A549 treated with AZD2906 at 1 μM for 4 hours (cell line): ENCODE measurements at places on chromosomes 12 and 14. TPM values are rescaled to one million over a fixed set of nuclear protein-coding genes. Genes with fewer than 3 reads are reported as not detected.

The C12orf50 gene
- total RNA-seq, result 0.14 TPM in 1 of 5 replicates, not detected in the others

The SLC17A8 gene
- 0.02 to 0.06 TPM in 2 of 5 replicates, not detected in the others for total RNA-seq

The CCDC59 gene
- total RNA-seq, result 46.2 to 68.6 TPM (median 50.2 TPM) in 5 replicates

The TMEM117 gene
- 1.3 to 2.2 TPM (median 1.7 TPM) in 5 replicates for total RNA-seq

The ALG10B gene
- total RNA-seq, result 4.1 to 5.9 TPM (median 5.5 TPM) in 5 replicates

The PLD4 gene
- total RNA-seq, result 0.05 to 0.15 TPM (median 0.09 TPM) in 5 replicates

The AQP6 gene
- total RNA-seq, result not detected in 5 replicates

The GPRC5D gene
- total RNA-seq, result 0.40 TPM in 1 of 5 replicates, not detected in the others

The GSC gene
- total RNA-seq, result 0.29 to 0.49 TPM (median 0.33 TPM) in 5 replicates

The XPOT gene
- total RNA-seq, result 37.9 to 44.6 TPM (median 40.2 TPM) in 5 replicates

The TPH2 gene
- total RNA-seq, result not detected in 5 replicates

The OSGEP gene
- total RNA-seq, result 23.5 to 26.9 TPM (median 24.8 TPM) in 5 replicates

The P2RX2 gene
- total RNA-seq, result not detected in 5 replicates

The OASL gene
- total RNA-seq, result 1.8 to 3.6 TPM (median 2.5 TPM) in 5 replicates

The CCDC60 gene
- not detected in 5 replicates for total RNA-seq

The ALX1 gene
- total RNA-seq, result 4.1 to 5.0 TPM (median 4.8 TPM) in 5 replicates

The DPY19L2 gene
- total RNA-seq, result 1.1 to 2.2 TPM (median 1.3 TPM) in 5 replicates

The FLRT2 gene
- total RNA-seq, result 2.7 to 3.0 TPM (median 2.8 TPM) in 5 replicates

The RFX4 gene
- total RNA-seq, result 0.06 to 0.18 TPM (median 0.08 TPM) in 3 of 5 replicates, not detected in the others

The TAS2R8 gene
- not detected in 5 replicates for total RNA-seq

The NYNRIN gene
- total RNA-seq, result 0.31 to 0.44 TPM (median 0.41 TPM) in 5 replicates

The GPR84 gene
- 0.05 to 0.11 TPM (median 0.08 TPM) in 3 of 5 replicates, not detected in the others for total RNA-seq

The NFE2 gene
- total RNA-seq, result 0.03 to 0.08 TPM (median 0.07 TPM) in 4 of 5 replicates, not detected in the other

The SIX6 gene
- not detected in 5 replicates for total RNA-seq

The TRPV4 gene
- 0.07 to 0.11 TPM (median 0.08 TPM) in 5 replicates for total RNA-seq

The COX6A1 gene
- total RNA-seq, result 674 to 853 TPM (median 841 TPM) in 5 replicates

The KRT74 gene
- total RNA-seq, result 0.02 to 0.03 TPM in 2 of 5 replicates, not detected in the others

The KRT86 gene
- 30.0 to 47.3 TPM (median 45.3 TPM) in 5 replicates for total RNA-seq

The KDM5A gene
- total RNA-seq, result 17.2 to 24.8 TPM (median 21.5 TPM) in 5 replicates

The SIX4 gene
- total RNA-seq, result 1.5 to 2.7 TPM (median 2.5 TPM) in 5 replicates

The PGAM5 gene
- 43.5 to 55.2 TPM (median 51.9 TPM) in 5 replicates for total RNA-seq

The DYRK2 gene
- 7.6 to 11.9 TPM (median 11.2 TPM) in 5 replicates for total RNA-seq

The GATC gene
- total RNA-seq, result 20.6 to 23.9 TPM (median 22.8 TPM) in 5 replicates

The IRF2BPL gene
- 12.8 to 17.9 TPM (median 17.1 TPM) in 5 replicates for total RNA-seq
